Keratinocyte (primary cell): ENCODE measurements at places on chromosomes 6 and 20. TPM values are rescaled to one million over a fixed set of nuclear protein-coding genes. Genes with fewer than 3 reads are reported as not detected.

DNA sequence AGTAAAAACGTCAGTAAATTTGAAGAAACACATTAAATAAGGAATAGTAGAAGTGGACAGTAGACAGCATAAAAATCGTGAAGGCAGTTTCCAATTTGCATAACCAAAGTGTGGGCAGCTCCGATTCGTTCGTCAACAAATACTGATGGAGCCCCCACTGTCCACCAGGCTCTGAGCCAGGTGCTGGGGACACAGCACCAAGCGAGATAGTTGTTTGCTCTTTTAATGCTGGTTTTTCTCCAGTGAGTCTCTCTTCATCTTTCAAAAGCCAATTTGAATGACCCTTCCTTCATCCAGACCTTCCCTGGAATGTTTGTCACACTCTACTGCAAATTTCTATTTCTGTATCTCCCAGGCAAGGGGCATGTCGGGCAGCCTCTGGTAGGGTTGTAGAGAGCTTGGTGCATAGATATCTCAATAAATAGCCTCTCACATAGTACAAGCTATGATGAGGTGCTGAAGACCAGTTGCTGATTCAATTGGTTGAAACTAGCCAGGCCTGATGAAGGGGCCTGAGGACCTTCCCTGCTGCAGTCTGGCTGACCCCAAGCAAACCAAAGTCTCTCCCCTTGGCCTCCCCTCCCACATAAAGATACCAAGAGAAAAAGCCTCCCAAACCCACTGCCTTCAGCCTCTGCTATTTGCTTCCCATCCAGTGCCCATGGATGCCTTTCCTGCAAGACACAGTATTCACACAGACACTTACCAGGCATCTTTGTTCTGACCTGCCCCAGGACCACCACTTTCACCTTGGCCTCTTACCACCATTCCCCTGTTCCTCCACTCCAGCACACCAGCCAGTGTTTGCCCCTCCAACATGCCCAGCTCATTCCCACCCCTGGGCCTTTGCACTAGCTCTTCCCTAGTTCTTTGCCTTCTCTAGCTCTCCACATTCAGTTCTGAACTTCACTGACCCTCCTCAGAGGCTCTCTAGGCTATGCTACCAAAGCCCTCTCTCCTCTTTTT, 125.2 kb downstream of the CEBPB start:
- DNase-seq: no peak

DNA sequence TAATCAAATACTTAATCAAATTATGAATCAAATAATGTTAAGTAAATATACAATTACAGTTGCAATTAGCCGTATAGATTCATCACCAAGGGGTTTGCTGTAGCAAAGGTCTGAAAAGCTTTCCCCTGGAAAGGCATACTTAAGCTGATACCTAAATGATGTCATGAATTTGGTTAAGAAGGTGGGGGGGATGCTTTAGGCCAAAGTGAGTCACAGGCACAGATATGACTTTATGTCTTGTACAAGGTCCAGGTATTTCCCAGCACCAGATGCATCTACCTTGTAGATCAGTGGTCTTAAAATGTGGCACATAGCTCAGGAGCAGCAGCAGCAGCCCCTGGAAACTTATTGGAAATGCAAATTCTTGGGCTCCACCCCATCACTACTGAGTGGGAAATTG, 557.3 kb upstream of the CDH4 start:
- DNase-seq: no peak

GRCh38 chr6:84665401-84665800, 99.0 kb downstream of the TBX18 start:
- DNase-seq: no peak

DNA sequence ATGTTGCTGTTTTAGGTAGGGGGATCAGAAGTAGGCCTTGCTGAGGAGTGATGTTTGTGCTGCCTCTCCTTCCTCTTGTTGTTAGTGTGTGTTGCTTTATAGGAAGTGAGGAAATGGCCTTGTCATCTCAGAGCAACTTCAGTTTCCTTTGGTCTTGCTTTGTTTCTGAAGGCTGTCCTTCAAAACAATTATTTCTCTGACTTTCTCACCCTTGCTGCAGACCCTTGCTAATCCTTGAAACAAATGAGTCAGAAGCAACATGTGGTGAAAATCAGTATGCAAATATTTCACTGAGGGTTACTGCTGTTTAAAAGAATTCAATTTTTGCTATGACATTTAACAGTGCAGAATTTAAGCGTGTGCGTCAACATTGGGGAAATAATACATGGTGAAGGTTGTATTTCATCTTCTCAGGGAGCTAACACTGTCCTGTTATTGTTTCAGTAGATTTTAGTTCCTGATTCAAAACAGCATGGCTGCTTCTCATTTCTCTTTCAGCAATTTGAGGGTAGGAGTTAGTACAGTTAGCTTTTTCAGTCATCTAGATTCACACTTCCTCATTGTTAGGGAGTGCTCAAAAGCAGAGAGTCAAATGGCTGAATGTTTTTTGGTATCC, 13.8 kb downstream of the RNF144B start:
- DNase-seq: no peak

GRCh38 chr20:53345536-53346334, 247.9 kb downstream of the ZNF217 start:
- no peak for DNase-seq

DNA sequence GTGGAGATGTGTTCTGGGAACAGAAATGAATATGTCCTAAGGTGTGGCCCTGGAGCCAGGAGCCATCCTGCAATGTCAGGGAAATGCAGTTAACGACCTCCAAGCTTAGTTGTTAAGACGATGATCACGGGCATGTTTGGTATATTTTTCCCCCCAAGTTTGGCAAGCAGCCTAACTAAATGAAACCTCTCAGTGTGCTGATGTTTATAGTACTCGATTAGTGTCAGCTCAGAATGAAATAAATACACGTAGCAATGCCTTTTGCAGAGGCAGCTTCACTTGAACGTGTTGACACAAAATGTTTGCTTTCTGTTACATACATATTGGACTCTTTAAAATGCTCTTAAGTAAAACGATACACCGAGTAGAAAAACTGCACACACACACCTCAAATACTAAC, 76.2 kb upstream of the OLIG3 start:
- no peak for DNase-seq

GRCh38 chr6:44787254-44787834, 399.8 kb downstream of the CDC5L start:
- DNase-seq: no peak

DNA sequence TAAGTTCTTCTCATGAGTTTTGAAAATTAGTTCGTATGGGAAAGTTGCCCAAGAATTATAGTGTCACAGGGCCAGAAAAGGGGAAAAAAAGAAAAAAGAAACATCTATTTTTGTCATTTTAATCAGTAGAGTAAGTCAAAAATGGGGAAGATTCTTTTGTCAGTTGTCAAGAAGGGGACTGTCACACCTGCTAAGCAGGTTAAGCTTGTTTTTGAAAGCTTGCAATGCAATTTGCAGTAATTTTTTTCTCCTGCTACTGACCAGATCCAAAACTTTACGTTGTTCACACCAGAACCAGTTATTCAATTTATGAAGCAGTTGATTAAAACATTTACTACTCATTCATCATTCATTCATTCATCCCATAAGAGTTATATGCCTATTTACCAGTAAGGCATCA, 171.4 kb downstream of the SOX4 start:
- no peak for DNase-seq

DNA sequence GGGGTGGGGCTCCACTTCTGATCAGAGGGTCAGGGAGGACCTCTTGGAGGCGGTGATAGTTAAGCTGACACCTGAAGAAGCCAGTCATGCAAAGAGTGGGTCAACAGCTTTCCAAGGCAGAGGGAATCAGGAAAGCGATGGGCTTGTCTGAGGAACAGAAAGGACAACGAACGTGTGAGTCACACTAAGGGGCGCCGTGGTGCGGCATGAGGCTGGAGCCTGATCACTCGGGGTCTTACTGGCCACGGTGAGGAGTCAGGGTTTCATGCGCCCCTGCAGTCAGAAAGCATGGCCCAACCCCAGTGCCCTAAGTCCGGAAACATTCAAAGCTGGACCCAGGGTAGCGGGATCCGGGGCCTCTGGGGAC, 50.6 kb upstream of the SLC32A1 start:
- no peak for DNase-seq

GRCh38 chr6:157575436-157576145, 194.6 kb downstream of the ZDHHC14 start:
- no peak for DNase-seq

- DNase-seq: no peak
Measured at GRCh38 chr6:79625746-79626145, 5.4 kb upstream of the SH3BGRL2 start.

DNA sequence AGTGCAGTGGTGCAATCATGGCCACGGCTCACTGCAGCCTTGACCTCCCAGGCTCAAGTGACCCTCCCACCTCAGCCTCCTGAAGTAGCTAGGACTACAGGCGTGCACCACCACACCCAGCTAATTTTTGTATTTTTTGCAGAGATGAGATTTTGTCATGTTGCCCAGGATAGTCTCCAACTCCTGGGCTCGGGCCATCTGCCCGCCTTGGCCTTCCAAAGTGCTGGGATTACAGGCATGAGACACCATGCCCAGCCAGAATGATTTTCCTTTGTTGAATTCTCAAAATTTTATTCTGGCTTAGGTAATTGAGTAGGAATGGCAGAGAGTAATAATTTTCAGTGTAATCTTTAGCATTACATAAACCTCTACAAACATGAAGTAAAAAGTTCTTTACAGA, 37.1 kb downstream of the SLC16A10 start:
- no peak for DNase-seq

- DNase-seq: no peak
Measured at GRCh38 chr6:21079468-21080048, 514.0 kb upstream of the SOX4 start.

DNA sequence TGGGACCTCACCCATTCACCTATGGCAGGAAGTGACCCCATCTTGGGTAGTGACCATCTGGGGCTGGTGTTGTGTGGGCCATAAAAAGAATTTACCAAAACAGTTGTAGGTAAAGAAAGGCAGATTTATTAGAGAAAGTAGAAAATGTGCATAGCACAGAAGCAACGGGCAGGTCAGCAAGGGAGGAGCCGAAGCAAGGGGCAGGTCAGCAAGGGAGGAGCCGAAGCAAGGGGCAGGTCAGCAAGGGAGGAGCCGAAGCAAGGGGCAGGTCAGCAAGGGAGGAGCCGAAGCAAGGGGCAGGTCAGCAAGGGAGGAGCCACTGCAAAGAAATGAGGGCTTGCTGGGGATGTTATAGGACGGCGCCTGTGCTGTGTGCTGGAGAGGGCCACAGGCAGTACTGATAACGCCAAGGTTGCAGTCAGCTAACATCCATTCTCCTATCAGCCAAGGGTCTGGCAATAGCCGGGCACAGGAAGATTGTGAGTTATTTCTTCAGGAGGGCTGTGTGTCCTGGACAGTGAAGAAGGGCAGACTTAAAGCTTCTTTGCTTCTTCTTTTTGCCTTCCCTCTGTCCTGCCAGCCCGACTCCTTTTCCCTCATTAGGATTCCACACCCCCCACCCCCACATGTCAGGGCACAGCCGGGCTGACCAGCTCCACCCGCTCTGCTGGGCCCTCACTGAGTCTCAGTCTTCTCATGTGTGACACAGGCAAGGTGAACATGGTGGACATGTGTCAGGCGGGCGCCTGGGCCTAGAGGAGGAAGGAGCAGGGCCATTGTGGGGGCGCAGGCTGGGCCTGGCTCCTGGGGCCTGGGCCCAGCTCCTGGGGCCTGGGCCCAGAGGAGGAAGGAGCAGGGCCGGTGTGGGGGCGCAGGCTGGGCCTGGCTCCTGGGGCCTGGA, 31.6 kb upstream of the CHRNA4 start:
- DNase-seq: no peak

- no peak for DNase-seq
Measured at GRCh38 chr20:3398681-3399252, 8.7 kb downstream of the DNAAF9 start.

DNA sequence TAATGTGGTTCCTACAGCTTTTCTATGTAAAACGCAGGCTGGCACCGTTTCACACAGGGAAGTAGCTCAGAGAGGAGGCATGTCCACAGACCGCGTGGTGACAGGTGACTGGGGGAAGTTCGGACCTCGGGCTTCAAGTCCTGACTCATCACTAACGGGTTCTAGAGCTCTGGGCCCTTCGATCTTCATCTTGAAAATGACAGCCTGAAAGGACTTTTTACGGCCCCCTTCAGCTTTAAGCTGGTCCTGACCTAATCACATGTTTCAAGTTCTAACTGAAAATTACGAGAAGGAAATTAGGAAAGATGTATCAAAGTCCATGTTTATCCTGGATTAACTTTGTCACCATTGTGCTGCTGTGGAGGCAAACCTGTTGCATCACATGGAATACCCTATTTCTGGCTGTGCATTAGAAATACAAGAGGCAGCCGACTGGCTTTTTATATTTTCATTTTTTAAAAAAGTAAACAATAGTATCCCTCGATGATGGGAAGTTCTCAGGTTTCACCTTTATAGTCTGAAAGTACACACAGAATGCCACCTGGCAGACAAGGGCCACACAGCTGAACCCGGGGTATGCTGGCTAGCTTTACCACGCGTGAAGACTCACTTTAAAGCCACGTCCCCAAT, 2.0 kb downstream of the MAN1A1 start:
- no peak for DNase-seq

The HLA-DRB5 gene
- 0.05 TPM in 1 of 3 replicates, not detected in the others for polyA plus RNA-seq

The BPIFB1 gene
- polyA plus RNA-seq: not detected in 3 replicates

The GSTA2 gene
- polyA plus RNA-seq: not detected in 3 replicates

The KDM1B gene
- polyA plus RNA-seq: 29.5 to 32.7 TPM (median 30.6 TPM) in 3 replicates
